Nephron progenitor cell (in vitro differentiated cells): ENCODE measurements at places on chromosomes 6 and 20.

GRCh38 chr6:16150098-16150497 is 21.2 kb downstream of the MYLIP start:
- no peak for DNase-seq

GRCh38 chr6:131199568-131200272 is 64.5 kb downstream of the AKAP7 start:
- peak; percentile 30 for DNase-seq

DNA sequence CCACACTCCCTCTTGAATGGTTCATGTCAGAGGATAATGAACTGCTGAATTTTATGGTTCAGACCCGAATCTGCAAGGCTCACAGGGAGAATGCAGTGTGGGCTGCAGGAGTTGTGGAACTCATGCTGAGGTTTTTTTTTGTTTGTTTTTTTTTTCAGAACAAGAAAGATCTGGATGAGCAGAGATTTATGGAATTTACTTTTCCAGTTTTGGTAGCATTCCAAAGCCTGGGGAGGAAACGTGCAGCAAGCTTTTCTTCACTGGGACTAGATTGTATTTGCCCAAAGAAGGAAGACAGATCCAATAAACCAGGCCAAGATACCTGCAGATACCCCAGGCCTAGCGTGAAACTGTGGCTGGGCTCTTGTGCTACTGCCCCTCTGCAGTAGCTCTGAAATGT is 223.9 kb upstream of the TAB2 start:
- no peak for DNase-seq

- DNase-seq, result no peak
Observed at GRCh38 chr20:54681869-54682268, 206.5 kb downstream of the DOK5 start.

DNA sequence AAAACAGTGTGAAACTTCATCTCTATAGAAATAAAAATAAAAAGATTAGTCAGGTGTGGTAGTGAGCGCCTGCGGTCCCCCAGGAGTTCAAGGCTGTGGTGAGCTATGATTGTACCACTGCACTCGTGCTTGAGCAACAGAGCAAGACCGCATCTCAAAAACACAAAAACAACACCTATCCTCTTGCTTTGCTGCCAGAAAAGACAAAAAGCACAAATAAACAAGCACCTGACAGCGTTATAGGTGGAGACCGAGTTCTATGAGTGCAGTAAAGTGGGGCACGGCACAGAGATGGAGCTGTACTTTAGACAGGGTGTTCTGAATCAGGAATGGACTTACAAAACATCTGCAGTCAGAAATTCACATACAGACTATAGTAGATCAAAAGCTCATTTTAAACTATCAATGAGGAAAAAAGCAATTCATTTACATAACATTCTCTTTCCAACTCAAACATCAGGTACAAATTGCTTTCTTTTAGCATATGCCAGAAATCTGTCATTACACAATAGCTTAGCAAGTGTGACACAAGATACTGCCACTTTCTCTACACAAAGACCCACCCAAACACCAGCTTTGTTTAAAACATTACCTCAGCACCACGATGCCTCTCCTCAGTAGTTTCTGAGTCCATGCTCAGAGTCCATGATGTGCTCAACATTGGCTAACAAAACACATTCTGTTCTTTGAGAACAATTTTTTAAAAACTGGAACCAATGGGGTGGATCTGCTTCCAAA is 10.1 kb downstream of the EZR start:
- no peak for DNase-seq

- DNase-seq, result peak; percentile 35
Observed at GRCh38 chr20:45377269-45377668, 856 bp downstream of the TP53TG5 start.

DNA sequence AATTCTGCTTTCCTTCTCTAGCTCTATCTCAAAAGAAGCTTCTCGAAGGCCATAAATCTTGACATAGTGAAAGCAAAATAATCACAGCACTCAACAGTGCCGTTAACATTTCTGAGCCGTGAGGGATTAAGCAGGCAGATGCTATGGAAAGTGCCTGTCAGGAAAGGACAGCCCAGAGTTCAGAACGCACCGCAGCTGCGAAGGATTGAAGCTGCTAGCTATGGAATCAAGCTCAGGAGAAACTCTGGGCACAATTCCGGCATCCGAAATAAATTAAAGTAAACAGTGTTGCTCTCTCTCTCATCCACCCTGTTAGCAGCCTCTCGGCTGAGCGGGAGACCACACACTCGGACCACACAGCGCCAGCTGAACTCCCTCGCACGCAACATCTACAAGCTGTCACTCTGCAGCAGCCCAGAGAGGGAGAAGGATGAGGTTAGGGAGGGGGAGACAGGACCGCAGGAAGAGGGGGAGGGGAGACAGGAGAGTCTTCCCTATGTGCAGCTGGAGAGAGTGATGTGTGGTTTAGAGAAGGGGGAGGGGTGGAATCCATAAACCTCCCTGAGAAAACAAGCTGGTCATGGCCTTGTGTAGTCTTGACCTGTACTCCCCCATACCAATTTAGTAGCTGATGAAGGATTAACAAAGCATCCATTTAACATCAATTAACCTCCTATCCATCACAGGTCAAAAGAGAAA is 9.0 kb downstream of the EXOC2 start:
- DNase-seq, result peak; percentile 70

DNA sequence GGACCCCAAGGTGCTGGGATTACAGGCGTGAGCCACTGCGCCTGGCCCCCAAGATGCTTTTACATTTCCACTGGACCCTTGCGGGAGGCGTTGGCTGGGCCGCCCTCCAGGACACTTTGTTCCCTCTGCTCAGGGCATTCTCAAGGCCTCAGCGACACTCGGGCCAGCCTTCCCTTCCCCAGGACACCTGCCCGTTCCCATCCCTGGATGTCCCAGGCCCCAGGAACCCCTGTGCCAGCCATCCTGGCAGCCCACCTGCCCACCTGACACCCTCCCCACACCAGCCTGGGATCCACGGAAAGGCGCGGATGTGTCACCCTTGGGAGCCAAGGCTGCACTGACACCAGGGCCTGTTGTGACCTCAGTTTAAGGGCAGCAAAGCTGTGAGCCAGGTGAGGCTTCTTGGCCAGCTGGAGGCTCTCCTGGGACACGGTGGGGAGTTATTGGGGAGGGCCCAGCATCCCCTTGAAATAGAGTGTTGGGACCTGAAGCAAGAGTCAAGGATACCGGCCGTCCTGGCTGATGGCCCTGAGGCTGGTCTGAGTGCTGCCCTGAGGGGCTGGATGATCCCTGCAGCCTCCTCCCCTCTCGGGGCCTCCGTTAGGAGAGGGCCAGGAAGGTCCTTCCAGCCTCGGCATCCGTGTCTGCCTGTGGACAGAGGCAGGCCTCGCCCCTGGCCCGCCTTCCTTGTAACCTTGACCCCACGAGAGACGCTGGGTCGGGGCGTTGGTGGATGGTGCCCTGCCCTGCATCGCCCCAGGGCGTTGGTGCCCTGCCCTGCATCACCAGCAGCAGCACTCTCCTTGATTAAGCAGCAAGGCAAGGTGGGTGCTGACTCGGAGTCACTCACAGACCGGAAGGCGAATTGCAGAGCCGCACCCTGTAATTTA is 84.2 kb upstream of the BHLHE23 start:
- DNase-seq, result peak; percentile 0

- DNase-seq, result peak; percentile 15
Observed at GRCh38 chr20:17518339-17519052, 12.7 kb downstream of the BFSP1 start.

- DNase-seq, result peak; percentile 53
Observed at GRCh38 chr6:127146932-127147331, 28.5 kb downstream of the RSPO3 start.
